HCT116 (cell line): ENCODE measurements at places on chromosomes 16 and 17.

- DNase-seq, result no peak
Measured at GRCh38 chr17:28906276-28906675, 3.4 kb upstream of the DHRS13 start.

DNA sequence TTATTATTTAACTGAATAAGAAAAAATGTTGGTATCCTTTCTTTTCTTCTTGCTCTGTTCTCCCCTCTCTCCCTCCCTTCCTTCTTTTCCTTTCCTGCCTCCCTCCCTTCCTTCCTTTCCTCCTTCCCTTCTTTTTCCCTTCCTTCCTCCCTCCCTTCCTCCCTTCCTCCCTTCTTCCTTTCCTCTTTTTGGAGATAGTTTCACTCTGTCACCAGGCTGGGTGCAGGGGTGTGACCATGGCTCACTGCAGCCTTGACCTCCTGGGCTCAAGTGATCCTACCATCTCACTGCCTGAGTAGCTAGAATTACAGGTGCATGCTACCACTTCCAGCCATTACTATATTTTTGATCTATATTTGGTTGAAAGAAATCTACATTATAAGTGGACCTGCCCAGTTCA is 5.7 kb upstream of the RUSF1 start:
- no peak for DNase-seq

GRCh38 chr17:4586043-4586442 is 1.7 kb downstream of the SMTNL2 start:
- no peak for DNase-seq

DNA sequence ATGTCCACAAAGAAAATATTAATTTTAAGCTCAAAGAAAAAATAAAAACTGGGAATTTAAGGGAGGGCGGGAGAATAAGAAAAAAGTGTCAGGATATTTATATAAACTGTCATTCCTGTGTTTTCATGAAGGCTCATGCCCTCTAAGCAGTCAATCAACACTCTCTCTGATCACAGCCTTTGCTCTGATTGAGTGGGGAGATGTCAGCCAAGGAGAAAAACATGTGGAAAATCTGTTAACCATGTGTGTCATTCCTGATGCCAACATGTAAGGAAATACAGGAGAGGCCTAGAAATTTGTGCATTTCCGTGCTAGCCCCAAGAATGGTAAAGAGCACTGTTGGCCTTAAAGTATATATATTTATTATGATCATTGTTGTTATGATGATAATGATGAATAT is 137.9 kb upstream of the IRX5 start:
- DNase-seq, result no peak

DNA sequence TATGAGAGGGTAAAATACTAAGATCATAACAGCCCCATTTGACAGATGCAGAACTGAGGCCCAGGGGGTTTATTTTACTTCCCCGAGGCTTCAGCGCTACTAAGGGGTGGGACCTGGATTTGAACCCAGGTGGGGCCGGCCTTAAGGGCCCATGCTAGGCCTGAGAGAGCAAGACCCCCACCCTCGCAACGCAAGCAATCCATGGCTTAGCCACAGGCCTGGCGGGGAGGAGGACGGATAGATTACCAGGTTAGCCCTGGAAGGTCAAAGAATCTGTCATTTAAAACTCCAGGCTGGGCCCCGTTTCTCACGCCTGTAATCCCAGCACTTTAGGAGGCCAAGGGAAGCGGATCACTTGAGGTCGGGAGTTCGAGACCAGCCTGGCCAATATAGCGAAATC is 1.9 kb upstream of the CDH3 start:
- no peak for DNase-seq

- DNase-seq, result no peak
Measured at GRCh38 chr17:6639586-6640535, 650 bp downstream of the KIAA0753 start.

DNA sequence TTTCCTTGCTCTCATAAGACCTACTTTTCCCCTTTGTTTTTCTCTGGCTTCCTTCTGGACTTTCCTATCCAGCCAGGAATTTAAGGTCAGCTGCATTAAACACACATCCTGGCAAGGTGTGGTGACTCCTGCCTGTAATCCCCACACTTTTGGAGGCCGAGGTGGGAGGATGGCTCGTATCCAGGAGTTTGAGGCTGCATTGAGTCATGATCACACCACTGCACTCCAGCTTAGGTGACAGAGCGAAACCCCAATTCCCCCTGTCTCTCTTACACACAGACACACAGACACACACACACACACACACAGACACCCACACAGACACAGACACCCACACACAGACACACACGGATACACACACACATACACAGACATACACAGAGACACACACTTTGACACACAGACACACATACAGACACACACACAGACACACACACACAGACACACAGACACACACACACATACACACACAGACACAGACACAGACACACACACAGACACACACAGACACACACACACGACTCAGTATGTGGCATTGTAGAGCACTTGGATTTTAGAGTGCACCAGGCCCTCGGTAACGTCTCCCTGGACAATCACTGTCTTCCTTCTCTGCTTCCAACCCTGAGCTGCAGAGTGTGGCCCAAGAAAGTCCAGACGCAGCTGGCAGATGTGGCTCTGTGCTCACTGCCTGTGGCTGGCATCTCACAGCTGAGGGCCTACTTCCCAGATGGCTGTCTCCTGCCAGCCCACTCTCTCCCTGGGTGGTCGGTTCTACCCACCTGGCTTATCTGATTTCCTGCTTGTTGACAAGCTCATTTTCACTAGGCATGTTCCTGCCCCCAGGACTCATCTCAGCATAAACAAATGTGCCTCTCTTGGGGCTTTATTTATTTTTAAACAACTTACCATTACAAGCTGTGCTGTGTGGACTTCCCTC is 39.0 kb downstream of the NLRP1 start:
- DNase-seq, result no peak

GRCh38 chr17:61634942-61635538 is 44.0 kb upstream of the NACA2 start:
- DNase-seq, result no peak

DNA sequence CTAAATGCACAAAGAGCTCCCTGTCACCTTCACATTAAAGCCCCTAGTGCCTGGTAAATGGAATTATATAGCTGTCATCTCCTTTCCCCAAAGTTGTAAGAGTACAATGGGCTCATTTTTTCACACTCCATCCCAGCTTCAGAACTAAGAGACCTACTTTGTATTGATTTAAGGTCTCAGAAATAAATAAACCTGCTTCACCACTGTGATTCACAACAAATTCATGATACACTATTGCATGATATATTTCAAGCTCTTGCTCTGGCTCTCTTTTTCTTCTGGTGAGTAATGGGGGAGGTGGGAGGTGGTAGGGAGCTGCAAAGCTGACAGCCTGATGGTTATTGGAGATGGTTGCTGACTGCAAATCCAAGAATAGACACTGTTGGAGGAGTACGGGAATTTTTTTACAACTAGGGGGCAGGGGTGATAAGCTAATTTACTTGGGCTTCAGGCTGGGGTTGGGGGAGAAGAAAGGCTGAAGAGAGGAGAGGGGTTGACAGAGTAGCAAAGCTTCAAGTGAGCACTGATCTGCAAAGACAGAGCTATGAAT is 189.9 kb downstream of the AATF start:
- DNase-seq, result no peak

GRCh38 chr16:30063893-30064728 is 1.4 kb upstream of the ALDOA start:
- no peak for DNase-seq

GRCh38 chr16:80583466-80583865 is 42.7 kb downstream of the DYNLRB2 start:
- no peak for DNase-seq

DNA sequence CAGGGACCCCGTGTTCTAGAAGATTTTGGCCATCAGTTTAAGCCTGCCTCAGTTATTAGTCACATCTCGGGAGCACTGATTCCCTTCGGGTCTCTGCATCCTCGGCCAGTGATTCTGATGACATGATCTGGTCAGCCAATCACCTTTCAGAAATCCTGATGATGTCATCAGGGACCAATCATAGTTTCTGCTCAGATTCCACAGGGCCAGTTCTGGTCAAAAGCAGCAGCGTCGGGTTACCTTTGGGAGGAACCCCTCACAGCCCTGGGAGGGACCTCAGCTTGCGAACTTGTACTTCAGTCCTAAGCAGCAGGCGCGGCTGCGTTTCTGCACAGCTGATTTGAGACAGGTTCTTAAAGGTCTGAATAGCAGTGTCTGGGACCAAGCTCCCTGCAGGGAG is 13.9 kb downstream of the KDM8 start:
- DNase-seq, result no peak

DNA sequence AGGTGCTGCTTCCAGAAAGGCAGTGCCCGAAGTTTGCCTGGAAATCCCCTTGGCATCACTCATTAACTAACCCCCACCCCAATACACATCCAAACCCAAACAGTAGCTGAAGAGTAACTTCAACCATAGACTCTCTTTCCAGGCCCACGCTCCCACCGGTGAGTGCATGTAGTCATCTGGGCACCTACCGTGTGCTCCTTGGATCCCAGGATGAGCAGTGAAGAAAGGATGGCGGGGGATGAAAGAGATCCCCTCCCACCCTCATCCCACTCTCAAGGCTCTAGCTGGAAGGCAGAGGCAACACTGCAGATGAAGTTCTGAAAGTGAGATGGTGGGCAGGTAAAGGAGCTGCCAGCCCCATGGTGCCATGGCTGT is 305.0 kb downstream of the SOX9 start:
- DNase-seq, result no peak

DNA sequence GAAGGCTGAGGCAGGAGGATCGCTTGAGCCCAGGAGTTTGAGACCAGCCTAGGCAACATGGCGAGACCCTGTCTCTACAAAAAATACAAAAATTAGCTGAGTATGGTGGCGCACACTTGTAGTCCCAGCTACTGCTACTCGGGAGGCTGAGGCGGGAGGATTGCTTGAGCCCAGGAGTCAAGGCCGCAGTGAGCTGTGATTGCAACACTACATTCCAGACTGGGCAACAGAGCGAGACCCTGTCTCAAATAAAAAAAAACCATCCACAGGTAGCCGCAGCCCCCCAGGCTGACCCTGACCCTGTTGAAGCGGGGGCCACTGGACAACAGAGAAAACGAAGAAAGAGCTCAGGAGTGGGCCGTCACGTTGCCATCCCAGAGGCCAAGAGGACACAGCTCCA is 4.0 kb downstream of the SLC43A2 start:
- DNase-seq, result no peak

GRCh38 chr16:13436641-13437412 is 483.1 kb upstream of the ERCC4 start:
- no peak for DNase-seq

DNA sequence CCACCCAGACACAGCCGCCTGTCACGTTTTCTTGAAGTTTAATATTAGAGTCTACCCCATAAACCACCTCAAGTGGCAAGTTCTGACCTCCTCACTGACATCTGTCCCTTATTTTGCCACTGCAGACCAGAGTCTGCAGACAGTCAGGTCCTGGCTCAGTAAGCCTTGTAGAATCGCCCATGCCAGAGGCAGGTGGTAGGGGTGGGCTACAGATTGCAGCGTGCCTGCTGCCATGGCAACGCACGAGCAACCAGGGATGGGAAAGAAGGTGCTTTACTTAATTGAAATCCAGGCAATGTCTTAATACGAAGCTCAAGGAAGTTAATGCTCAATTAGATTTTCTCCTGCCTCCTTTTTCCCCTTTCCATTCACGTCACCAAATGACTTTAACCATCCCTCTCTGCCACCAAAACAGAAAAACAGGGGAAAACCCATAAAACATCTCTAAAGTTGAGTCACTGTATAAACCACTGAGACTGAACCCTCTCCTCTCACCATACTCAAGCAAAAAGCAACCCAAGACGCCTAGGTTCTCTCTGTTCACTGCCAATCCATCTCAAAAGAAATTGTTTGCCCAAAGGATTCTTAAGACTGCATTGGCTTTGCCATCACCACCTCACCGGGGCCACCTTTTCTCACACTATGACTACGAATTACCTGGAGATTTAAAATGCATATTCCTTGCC is 228.8 kb downstream of the SLC39A11 start:
- no peak for DNase-seq
